Natural killer cell treated with Interleukin-12 subunit alpha and Interleukin-12 subunit beta and Interleukin-15 and Interleukin-18, amount 100 ng/mL, for 72 hours (primary cell): ENCODE measurements at places on chromosomes 2 and 18. TPM values are rescaled to one million over a fixed set of nuclear protein-coding genes. Genes with fewer than 3 reads are reported as not detected.

MERTK gene
- total RNA-seq: 0.67 TPM

GRCh38 chr2:187654535-187654934, 100.3 kb upstream of the TFPI start:
- no peak for DNase-seq

DNA sequence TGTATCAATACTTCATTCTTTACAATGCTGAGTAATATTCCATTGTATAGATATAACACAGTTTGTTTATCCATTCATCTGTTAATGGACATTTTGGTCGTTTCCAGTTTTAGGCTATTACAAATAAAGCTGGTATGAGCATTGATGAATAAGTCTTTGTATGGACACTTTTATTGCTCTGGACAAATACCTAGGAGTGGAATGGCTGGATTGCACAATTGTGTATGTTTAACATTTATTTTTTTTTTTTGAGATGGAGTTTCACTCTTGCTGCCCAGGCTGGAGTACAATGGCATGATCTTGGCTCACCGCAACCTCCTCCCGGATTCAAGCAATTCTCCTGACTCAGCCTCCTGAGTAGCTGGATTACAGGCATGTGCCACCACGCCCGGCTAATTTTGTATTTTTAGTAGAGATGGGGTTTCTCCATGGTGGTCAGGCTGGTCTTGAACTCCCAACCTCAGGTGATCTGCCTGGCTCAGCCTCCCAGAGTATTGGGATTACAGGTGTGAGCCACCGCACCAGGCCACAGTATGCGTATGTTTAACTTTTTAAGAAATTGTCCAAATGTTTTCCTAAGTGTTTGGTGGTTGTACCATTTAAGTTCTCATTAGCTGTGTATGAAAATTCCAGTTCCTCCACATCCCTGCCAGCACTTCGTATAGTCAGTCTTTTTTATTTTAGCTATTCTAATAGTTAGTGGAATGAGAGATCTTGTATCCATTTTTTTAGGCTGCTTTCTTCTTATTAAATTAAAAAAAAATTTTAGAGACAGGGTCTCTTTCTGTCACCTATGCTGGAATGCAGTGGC, 194.9 kb upstream of the HAAO start:
- no peak for DNase-seq

DNA sequence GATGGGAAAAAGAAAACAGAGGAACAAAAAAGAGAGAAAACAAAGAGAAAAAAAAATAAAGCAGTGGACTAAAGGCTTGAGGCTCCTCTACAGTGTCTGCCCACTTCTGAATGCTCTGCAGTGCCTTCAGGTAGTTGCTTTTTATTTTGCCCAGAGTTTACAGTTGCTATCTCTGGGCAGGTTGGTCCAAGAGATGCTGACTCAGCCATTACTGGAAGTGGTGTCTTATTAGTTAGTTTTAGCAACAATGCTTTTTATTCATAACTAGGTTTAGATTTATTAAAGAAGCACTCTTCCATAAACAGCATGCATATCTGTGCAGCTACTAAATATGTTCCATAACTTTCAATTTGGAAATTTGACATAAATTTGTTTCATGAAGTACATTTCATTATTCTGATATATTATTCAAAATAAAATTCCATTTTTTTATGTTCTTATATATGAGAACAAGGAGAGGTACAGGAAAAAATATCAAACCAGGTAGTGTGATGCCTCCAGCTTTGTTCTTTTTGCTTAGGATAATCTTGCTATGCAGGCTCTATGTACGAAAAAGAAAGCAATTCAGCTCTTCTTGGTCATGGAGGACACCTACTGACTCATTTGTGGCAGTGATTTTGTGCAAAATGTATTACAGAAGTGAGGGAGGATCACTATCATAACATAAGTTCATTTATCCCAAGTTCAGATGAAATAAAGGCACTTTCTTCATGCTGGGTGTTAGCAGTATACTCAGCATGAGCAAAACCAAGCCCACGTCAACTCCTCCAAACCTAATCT, 69.5 kb downstream of the RPIA start:
- no peak for DNase-seq
